Astrocyte of the spinal cord (primary cell): ENCODE measurements at places on chromosomes 2 and 18.

GRCh38 chr2:226877491-226877890, 41.6 kb downstream of the RHBDD1 start:
- no peak for DNase-seq

GRCh38 chr2:206379886-206380285, 63.4 kb upstream of the ADAM23 start:
- DNase-seq = no peak

DNA sequence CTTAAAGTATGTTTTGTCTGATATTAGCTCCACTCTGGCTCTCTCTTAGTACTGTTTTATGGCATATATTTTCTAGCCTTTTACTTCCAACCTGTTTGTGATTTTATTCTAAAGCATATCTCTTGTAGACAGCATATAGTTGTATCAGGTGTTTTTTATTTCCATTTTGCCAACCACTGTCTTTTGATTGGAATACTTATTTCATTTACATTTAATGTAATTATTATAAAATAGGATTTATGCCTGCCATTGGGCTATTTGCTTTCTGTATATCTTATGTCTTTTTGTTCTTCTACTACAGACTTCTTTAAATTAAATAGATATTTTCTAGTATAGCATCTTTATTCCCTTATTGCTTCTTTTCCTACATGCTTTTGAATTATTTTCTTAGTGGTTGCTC, 67.3 kb downstream of the LRRC30 start:
- DNase-seq = no peak

DNA sequence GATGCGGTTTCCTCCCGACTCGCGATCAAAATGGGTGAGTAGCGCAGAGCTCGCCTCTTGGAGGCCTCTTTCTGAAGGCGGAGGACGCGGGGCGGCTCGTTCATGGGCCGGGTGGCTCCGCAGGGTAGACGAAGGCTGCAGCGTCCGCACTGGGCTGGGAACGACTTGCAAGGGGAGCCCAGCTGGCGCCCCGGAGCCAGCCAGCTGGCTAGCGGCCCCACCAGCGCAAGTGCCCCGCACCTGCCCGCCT, 328 bp upstream of the PASK start:
- no peak for DNase-seq

- DNase-seq = peak; percentile 16
Observed at GRCh38 chr2:16861530-16861929, 195.9 kb upstream of the CYRIA start.

DNA sequence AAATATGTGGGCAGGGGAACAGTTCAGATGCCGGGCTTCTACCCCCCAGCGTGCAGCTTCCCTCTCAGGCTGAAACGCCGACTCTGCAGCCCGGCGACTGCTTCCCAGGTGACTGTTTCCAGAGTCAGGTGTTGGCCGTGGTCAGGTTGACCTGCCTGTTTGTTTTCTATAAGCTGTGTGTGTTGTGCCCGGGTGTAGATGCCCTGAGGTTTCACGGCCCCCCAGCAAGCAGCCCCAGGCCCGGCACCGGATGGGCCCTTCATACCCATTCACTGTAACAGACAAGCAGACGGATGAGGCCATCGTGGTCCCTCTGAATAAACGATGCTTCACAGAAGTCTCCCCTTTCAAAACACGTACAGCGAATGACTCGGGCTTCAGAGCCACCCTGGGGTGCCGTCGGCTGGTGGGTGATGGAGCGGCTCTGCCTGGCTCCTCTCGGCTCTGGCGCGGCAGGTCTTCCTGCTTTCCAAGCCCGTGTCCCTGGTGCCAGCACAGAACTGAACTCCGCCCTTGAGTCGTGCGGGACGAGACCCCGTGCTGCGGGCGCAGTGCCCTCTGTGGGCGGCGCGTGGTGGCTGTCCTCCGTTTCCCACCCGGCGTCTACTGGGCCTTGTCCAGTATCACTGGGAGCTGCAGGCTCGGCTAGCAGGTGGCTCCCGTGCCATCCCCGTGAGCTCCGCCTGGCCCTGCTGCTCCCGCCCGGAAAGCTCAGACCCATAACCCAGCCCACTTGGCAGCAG, 15.0 kb upstream of the KCNG2 start:
- no peak for DNase-seq

DNA sequence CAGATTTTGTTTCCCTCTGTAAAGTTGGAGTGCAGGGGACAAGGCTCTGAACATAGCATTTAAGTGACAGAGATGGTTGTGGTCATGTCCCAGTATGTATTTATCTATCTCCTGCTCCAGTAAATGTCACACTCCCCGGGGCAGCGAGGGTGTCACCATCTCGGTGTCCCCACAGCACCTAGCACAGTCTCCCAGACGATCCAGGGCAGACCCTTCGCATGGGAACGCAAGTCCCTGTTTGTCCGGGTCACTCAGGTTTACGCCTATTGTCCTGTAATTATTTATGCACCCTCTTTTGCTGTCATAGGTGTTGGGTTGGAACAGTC, 12.6 kb upstream of the NTSR2 start:
- no peak for DNase-seq

GRCh38 chr2:238921259-238921658, 73.4 kb downstream of the TWIST2 start:
- DNase-seq = no peak

DNA sequence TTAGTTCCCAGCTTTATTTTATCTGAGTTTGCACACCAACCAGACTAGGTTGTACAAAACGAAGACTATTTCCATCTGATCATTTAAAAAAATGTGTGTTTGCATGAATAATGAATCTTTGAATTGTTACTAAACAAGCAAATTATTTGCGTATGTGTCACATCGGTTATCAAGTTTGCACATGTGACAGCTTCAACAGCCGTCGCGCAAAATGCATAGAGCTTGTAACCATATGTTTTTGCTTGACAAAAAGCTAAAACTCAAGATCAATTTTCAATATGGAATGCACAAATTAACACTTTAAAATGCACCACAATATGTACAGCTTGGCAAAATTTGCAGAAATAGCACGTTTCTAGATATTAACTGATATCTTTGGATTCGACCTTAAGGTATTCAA, 184.1 kb downstream of the PTGR3 start:
- DNase-seq = no peak

- peak; percentile 70 for DNase-seq
Observed at GRCh38 chr2:14700753-14701152, 68.2 kb downstream of the LRATD1 start.

GRCh38 chr2:45833301-45833967, 182.0 kb downstream of the PRKCE start:
- no peak for DNase-seq

DNA sequence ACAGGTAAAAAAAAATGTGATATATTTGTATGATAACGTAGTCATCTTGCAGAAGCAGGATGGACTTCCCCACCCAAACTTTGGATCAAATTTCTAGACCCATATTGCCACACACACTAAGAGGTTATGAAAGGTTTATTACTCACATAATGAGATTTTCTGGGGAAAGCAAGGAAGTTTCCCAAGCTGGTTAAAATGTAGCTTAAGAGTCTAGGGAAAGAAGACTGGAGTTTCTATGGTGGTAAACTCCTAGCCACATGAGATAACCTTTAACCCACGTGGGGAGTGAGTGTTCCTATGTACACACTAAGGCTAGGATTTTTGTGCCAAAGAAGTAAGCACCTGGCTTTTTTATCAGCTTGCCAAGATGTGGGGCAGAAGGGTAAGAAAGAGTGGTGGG, 335.7 kb upstream of the UBE2E3 start:
- peak; percentile 68 for DNase-seq

DNA sequence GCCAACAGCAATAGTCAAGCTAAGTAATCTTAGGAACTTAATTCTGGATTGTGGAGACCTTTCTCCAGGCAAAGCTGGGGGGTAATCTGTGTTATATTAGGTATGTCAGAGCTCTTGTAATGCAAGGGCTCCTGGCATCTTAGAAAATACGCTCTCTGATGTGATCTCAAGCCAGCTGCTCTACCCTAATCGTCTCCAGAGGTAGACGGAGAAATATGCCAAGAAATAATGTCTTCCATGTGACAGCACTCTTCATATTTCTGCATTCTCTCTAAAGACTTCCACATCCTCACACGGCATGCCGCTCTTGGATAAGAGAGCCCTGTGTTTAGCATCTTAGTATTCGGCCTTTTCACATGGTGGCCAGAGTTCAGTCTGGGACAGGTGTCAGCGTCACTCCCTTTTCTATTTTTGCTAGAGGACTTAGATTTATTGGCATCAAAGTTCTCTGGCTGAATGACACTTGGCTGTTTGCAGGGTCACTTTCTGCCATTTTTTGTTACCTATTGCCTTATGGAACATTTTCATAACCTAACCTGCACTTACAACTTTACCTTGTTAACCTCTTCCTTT, 25.2 kb downstream of the CAPN13 start:
- no peak for DNase-seq

DNA sequence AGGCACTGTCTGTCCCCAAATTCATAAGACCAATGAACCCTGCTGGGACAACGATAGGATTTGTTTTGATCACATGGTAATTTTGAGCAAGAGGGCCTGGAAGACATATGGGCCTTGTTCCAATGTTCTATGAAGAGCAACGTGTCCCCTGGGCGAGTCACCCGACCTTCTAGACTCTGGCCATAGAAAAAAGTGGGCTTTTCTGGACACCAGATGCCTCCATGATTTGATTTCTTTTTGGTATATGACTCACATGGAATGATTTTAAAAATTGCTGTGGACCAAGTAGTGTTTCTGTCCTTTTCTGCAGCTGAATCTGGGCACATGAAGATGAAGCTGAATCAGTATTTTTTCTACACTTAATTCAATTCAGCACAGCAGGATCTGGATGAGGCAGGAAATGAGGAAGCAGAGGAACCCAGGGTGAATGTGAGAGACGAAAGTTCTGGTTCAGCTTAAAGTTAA, 104.9 kb downstream of the CDC42EP3 start:
- peak; percentile 89 for DNase-seq
